ENCODE measurements at places on chromosomes 13 and 19. TPM values are rescaled to one million over a fixed set of nuclear protein-coding genes. Genes with fewer than 3 reads are reported as not detected.

DNA sequence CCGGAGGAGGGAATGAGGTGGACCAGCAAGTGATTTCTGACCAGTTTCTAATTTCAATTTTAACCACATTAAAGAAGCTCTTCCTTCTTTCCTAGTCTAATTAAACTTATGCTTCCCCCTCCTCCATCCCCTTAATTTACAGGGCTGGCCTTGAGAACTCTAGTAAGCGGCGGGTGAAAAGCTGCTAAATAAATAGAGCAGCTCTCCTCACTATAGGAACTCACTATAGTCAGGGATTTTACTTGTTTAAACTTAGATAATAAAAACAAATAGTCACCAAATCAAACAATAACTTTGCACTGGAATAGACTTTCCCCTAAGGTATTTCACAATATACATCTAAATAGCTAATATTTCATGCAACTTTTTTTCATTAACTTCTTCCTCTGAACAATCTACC is 1838.2 kb upstream of the PRR20A start:
- DNase-seq, result no peak

DNA sequence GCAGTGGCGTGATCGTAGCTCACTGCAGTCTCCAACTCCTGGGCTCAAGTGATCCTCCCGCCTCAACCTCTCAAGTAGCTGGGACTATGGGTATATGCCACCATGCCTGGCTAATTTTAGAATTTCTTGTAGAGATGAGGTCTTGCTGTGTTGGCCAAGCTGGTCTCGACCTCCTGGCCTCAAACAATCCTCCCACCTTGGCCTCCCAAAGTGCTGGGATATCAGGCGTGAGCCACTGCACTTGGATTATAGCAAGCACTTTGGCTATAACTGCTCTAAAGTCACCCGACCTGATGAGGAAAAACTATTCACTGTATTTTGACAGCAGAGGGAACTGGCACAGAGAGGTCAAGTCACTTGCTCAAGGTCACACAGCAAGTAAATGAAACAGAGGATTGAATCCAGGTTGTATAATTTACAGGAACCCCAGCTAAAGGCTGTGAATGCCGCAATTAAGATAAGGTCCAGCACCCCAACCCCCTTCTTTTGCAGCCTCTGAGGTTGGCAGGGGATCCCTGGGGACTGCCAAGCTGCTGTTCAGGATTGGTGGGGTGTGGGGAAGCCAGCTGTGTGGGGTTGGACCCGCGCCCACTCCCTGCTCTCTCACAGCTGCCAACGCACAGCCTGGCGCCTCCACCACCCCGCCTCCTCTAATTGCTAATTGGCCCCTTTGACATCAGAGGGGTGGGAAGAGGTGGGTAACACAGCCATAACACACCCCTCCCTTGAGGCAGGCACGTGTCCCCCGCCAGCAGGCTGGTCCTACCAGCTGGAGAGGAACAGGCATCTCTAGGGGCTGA is 6.0 kb downstream of the TMIGD2 start:
- DNase-seq, result no peak

- DNase-seq, result no peak
Measured at GRCh38 chr13:106756446-106756845, 188.5 kb upstream of the ARGLU1 start.

GRCh38 chr13:79631051-79631659 is 150.2 kb downstream of the NDFIP2 start:
- DNase-seq, result no peak

DNA sequence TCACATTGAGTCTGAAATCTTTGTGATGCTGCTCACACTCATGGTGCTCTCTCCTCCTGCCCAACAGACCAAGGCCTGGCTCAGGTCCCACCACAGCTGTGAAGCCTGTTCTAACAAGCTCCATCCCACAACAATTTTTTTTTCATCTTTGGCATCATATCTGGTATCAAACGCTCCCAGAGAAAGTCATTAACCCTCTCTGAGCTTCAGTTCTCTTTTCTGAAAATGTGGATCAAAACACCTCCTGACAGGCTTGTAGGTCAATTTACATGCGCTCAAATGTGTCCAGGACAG is 224.4 kb downstream of the LACC1 start:
- DNase-seq, result no peak

- no peak for DNase-seq
Measured at GRCh38 chr13:79448413-79448812, 32.5 kb upstream of the NDFIP2 start.

GRCh38 chr13:79222427-79223205 is 183.4 kb downstream of the RBM26 start:
- DNase-seq, result no peak

The SIGLEC6 gene
- total RNA-seq, result 0.22 TPM

The SLC8A2 gene
- total RNA-seq, result 0.59 TPM
